GM12892 (cell line): ENCODE measurements at places on chromosomes 16 and 17.

- no peak for DNase-seq
Observed at GRCh38 chr17:39014044-39014794, 47.0 kb upstream of the FBXO47 start.

- no peak for DNase-seq
Observed at GRCh38 chr17:73498886-73499554, 145.2 kb downstream of the SDK2 start.

- DNase-seq: no peak
Observed at GRCh38 chr16:77288222-77288621, 89.0 kb downstream of the SYCE1L start.

DNA sequence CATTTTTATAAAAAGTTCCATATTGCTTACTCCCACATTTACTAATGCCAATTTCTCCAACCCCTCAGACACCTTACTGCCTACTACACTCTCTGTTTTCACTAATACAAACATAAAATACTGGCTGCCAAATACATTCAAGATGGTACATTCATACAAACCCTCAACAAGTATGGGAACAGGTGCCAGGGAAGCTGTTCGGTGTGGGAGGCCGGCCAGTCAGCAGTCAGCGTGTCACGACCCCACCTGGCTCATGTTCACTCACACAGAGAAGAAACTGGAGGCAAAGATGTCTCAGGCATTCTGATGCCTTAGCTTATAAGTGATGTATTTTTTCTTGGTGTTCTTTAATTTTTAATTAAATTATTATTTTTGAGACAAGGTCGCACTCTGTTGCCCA lies 42.4 kb upstream of the TRAP1 start:
- DNase-seq: no peak

GRCh38 chr16:17166095-17166494 lies 304.7 kb downstream of the XYLT1 start:
- DNase-seq: no peak

DNA sequence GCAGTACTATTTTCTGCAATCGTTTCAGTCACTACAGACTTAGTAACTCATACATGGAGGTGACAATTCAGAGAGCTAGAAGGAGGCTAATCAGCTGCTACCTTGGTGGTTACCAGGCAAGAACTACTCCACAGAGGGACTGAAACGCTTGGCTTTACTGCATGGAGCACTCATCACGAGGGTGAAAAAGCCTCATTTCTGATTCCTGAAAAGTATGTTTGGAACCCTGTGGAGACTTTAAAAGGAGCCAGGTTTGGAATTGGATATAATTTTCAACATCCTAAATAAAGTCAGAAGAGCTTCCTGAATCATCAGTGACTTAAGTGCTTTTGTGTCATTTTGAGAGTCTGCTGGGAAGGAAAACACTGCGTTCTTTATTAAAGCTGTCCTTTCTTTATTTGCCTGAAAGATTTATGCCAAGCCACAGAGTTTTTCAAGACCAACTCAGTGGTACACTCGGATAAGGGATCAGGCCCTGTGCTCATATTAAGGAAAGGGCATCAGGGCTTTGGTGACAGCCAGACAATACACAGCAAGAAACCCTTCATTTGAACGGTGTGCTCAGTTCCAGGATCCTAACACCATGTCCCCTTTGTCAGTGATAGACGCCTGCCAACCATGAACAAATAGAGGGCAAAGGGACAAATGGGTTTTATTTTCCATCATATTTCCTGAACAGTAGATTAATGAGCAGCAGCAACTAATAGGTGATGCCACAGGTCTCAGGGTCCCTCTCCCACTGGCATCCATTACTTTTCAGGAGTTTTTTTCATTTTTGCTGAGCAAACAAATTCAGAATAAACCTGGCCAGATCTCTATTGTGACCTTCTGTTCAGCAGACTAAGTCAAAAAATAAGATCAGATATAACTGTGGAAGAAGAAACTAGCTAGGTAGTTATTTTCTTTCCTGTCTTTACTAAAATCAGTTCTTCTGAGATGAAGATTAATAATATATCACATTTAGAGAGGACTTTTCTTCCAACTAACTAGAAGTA lies 80.5 kb upstream of the CLEC18B start:
- no peak for DNase-seq

DNA sequence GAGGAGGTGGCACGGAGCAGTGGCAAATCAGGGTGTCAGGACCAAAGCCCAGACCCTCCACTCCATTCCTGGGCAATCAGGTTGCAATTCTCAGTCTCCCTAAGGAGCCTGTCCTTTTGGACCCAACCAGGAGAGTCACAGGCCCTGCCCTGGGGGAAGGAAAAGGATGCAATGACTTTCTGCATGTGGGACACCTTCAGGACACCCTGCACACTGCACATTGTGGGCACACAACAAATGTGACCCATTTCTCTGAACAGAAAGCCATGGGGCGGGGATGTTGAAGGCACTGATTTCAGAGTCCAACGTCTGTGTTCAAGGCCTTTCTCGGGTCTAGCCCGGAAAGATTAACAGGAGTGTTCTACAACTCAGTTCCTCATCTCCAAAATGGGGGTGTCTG lies 286.2 kb upstream of the FOXF1 start:
- DNase-seq: no peak

DNA sequence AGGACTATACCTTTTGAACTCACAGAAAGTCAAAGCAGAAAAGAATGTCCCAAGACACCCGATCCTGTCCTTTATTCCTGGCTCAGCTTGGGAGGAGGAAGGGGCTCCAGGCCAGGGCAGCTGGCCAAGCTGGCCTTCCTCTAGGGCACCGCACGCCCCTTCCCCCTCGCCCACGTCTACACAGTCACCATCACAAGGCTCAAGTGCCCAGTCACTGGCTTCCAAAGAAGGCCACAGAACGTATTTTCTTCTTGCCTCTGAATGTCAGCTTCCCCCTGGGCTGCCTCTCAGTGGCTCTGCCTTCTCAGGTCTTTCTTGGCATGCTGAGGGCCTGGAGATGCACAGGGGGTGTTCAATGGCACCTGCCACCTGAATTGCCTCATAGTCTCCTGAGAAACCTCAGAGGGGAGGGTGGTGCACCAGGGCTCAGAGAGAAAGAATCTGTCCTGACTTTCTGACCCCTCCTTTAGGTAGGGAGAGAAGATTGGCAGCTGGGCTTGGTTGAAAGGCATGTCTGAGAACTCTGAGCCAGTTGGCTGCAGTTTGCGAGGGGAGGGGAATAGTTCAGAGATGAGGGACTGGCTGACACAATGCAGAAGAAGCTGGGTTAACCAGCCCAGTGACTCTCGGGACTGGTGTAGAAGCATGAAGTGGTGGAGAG lies 2.1 kb downstream of the DHRS11 start:
- no peak for DNase-seq

- no peak for DNase-seq
Observed at GRCh38 chr17:60106340-60107059, 27.8 kb upstream of the HEATR6 start.

DNA sequence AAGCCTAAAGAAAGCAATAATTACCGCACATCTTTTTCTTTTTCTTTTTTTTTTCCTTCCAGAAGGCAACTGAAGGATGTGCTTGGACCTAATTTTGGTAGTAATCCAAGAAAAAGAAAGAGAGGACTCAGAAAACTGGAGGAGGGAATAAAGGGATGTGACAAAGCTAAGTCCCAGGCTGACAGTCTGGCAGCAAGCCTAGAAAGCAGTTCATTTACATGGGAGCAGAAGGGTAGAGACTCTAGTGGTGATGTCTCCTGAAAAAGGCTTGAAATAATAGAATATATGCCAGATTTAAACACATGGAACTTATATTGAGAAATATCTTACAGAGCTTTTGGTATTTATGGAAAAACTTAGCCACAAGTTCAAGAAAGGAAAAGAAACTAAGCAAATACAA lies 101.0 kb upstream of the SHISA6 start:
- DNase-seq: no peak

DNA sequence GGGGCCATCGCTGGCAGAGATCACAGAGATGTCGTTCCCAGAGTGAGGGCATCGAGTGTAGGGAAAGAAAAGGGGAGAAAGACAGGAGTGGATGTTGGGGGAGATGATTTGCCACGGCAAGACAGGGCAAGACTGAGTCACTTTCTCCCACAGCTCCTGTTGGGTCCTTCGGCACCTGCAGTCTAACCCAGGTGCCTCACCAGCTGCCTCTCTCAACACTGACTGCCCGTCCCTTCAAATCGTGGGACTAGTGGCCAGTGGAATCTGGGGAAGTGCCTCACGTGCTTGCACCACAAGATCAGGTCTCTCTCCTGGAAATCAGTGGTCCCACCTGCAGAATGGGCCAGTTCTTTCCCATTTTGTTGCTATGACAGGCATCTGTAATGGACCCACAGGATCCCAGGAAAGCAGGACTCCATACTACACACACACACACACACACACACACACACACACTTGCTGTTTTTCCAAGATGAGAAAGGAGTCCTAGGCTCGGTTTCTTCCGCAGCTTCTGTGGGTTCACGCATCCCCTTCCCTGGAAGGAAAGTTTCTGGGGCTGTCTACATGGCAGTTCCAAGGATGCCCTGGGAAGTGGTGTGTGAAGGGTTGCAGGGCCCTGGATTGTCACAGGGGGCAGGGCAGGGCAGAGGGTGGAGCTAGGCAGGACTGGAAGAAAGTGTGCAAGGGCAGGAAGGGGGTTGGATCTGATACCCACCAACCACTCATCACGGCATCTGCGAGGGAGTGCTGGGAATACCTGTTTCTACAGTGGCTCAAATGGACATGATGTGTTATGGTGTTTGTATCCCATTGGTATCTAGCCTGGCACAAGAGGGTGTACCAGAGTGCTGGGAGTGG lies 10.2 kb upstream of the CBX8 start:
- no peak for DNase-seq

DNA sequence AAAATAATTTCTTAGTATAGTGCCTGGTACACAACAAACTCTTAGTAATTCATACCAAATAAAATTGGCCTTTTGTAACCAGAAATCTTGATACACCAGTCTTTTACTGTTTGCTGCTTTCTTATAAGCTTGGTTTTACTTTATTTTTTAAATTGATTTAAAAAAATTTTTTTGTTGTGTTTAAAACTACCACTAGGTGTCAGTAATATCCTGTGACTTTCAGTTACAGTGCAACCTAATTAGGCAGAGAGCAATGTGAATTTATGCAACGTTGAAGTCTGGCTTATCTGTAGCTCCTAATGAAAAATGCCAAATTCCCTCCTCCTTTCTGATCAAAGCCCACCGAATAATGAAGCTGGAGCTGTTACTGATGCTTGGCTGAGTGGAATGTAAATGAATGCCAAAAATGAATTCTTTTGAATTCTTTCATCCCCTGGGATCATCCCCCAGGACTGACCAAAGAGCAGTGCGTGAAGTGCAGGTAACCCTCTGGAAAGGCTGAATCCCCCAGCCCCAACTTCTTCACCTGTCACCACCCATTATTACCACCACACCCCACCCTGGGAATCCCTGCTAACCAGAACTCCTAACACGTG lies 3.8 kb downstream of the ERCC4 start:
- no peak for DNase-seq

- no peak for DNase-seq
Observed at GRCh38 chr16:4317532-4318450, 1.9 kb downstream of the GLIS2 start.

- DNase-seq: no peak
Observed at GRCh38 chr17:52026075-52026474, 132.4 kb downstream of the CA10 start.

DNA sequence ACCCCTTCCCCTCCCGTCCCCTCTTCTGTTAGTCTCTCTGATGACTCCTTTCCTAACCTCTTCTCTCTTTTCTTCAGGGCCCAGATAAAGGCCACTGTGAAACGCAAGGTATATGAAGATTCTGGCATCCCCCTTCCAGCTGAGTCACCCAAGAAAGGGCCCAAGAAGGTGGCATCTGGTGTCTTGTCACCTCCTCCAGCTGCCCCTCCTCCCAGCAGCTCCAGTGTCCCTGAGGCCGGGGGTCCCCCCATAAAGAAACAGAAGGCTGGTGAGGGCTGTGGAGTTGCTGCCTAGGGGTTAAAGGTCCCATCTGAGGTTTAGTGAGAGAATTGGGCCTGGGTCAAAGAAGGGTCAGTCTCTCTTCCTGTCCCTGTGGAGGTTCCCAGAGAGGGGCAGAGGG lies 4.0 kb downstream of the RNASEK start:
- no peak for DNase-seq

- DNase-seq: no peak
Observed at GRCh38 chr17:17846003-17846402, 9.2 kb upstream of the SREBF1 start.

DNA sequence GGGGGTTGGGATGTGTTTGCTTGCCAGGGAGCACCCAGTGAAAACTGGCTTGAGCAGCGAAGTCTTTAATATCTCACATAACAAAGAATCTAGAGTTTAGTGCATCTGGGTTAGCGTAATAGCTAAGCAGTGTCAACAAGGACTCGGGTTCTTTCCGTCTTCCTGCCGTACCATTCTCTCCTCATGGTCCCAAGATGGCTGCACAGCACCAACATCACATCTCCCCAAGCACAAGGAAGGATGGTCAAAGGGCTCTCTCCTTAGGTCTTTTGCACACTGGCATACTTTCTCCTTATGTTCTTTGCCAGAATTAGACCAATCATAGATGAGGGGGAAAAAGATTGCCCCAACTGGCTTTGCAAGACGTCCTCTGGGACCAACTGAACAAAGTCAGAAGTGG lies 30.9 kb downstream of the CRISPLD2 start:
- DNase-seq: no peak

DNA sequence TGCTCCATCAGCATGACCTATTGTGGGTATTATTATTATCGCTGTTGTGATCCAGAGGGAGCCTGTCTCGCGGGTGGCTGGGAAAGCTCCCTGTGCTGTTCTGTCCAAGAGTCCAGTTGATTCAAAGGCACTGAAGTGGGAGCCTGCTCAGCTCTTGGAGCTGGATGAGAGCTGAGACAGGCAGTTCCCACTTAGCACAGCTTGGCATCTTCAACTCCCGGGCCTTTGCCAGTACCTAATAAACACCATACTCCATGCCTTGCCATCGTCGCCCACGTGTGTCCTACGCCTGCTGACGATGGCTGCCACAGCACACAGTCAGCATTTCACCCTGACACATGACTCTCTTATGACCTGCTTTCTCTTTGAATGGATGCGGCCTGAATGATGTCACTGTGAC lies 32.6 kb downstream of the RTN4RL1 start:
- DNase-seq: no peak

- DNase-seq: no peak
Observed at GRCh38 chr17:76953946-76954345, 85.7 kb downstream of the MGAT5B start.

DNA sequence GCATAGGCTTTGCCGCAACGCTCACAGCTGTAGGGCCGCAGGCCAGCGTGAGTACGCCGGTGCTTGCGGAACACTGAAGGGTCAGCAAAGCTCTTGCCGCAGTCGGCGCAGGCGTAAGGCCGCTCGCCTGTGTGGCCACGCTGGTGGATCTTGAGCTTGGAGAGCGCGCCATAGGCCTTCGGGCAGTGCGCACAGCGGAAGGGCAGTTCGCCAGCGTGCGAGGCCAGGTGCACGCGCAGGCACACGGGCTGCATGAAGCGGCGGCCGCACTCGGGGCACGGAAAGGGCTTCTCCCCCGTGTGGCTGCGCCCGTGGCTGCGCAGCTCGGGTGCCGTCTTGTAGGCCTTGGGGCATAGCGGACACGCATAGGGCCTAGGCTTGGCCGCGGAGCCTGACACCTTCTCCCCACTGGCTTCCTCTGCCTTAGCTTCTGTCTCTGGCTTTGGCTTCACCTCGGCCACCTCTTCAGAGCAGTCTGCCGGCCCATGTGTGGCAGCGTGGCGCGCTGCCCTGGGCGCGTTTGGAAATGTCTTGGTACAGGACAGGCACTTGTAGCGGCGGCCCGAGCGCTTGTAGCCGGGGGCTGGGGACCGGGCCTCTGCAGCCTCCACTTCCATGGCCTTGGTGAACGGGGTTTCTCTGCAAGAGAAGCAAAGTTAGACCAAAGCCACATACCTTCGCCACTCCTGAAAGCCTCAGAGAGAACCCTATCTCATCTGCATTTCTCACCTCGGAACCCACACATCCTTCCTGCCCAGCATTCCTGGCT lies 10.0 kb downstream of the ZNF668 start:
- DNase-seq: no peak

GRCh38 chr17:41332239-41332638 lies 16.7 kb upstream of the KRTAP17-1 start:
- no peak for DNase-seq
